ENCODE measurements at places on chromosomes 5 and 9.

DNA sequence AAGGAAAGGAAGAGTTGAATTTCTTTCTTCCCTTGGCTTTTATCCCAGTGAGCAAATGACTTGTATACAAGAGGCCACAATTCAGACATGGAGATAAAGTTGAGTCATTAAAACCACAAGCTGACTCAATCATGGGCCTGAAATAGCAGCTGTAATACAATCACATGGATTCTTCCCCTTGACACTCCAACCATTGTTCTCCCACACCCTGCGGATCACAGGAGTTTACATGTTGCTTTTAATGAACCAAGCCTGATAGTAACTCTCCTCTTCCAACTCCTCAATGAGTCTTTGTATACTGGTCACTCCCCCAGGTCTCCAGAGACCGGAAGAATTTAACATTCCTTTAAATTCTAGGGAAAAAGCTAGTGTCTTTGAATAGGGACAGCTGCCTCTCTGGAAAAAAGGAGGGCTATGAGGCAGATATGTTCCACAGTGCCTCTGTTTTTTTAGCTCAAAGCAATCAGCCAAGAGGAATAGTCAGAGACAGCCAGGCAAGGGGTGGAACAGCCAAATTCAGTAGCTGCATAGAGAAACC is 32.4 kb downstream of the PCDHGC5 start:
- DNase-seq = no peak

DNA sequence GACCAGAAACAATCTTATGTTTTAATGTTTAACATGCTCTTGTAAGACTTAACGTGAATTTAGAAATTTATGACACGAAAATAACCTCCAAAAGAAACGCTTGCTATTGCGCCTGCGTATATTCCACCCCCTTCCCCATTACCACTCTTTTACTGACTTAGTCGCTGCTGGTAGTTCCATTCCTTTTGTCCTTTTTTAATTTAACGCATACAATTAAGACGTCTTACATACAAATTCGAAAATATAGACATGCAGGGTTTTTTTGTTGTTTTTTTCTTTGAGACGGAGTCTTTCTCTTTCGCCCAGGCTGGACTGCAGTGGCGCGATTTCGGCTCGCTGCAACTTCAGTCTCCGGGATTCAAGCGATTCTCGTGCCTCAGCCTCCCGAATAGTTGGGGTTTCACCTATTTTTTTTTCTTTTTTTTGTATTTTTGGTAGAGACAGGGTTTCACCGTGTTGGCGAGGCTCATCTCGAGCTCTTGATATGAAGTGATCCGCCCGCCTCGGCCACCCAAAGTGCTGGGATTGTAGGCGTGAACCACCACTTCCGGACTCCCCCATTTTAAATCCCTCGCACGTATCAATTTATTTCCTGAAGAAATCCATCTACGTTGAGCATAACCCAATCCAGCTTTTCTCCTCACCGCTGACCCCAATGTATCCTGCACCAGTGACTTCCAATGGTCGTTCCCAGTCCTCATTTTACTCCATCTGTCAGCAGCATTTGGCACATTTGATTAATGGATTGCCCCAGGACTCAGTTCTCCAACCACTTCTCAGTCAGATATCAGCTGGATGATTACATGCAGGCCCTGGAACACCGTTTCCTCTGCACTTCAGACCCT is 684 bp upstream of the MED7 start:
- no peak for DNase-seq

DNA sequence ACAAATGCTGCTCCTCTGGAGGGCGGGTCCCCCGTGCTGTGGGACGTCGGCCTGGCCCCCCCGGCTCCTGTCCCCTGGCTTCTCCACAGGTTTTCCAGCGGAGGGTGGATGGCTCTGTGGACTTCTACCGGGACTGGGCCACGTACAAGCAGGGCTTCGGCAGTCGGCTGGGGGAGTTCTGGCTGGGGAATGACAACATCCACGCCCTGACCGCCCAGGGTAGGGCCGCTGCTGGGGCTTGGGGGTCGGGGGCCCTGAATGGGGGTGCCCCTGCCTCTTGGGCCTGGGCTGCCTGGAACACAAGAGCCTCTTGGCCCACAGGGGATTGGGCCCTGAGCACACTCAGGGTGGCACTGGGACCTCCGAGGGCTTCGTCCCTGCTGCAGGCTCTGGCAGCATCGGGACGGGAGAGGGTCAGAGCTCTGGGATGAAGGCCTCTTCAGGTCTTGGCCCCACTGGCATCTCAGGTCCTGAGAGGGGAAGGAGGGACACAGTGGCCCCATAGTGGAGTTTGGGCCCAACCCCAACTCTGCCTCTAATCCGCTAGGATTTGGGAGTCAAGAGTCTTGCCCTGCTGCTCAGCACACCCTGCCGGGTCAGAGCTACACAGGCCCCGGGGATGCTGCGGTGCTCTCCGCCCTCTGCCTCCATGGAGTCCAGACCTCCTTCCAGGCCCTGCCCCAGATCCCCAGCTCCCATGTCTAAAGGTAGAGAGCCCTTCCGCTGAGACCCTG is 5.2 kb downstream of the FCN2 start:
- no peak for DNase-seq

- DNase-seq = no peak
Measured at GRCh38 chr5:96716716-96717115, 54.5 kb downstream of the CAST start.

DNA sequence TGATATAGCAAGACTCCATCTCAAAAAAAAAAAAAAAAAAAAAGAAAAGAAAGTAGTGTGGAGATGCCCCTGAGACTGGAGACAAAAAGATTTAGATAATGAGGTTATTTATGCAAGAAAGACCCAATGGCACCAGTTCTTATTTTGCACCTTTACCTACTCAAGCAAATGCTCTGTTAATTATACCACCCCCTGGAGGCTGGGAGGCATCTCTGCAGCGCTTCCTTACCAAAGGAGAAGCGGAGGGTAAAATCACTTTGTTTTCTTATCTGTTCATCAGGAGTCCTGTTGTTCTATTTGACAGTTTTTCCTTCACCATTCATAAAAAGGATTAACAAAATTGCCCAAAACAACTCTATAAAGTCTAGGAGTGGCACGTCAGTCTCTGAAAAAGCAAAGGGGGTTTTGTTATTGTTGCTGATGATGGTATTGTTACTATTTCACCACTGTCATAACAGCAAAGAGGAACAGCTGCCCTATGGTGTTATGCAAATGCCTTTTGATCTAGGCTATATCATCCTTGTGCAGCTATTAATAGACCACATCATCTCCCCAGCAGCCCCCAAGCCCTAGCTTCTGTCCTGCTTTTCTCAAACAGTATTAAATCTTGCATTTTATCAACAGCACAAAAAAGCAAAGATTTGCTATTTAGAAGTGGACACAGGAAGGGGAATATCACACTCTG is 174.0 kb downstream of the PALM2AKAP2 start:
- DNase-seq = no peak

All from activated CD4-positive, alpha-beta T cell treated with anti-CD3 and anti-CD28 coated beads for 24 hours (primary cell).